ENCODE measurements at places on chromosomes 4 and X.

- no peak for DNase-seq
Measured at GRCh38 chr4:55637272-55637820, 1.2 kb upstream of the NMU start.

DNA sequence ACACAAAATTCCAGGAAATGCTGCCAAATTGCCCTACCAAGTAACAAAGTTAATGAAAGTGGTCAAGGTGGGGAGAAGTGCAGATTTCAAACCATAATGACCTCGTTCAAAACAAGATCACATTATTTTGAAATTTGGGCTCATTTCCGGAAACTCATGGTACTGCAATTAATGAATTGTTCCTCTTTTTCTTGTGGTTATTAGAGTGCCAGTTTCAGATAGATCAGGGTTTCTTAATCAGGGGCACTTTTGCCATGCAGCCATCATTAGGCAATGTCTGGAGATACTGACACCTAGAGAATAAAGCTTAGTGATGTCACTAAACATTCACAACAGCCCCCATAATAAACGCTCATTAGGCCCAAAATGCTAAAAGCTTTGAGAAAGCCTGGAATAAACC lies 381.5 kb upstream of the GALNT7 start:
- DNase-seq, result no peak

DNA sequence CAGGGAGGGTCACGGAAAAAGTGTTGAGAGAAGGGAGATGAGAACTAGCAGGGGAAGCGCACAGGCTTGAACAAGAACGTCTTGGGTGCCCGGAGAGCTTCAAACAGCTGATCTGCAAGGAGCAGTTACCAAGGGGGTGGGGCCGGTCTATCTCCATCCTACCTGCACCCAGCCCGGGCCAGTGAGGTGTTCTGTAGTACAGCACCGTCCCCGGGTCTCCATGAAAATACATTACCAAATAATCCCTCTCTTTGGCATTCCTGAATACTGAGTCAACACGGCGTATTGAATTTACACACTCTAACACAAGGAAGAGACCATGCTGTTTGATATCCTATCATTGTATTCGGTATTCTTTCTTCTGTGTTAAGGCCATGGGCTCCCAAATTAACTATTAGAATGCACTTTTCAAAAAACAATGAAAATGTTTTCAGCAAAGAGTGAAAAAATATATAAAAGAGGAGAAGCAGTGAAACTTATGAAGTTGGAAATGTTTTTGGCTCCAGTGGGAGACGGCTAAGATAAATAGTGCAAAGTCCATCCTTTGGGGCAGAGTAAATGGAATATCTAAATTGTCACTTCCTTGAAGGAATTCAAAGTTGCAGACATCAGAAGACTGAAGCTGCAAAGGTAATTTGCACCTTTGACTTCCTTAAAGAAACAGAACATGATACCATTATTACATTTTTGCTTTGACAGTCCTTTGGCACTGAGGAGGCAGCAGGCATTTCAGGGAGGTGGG lies 90.3 kb downstream of the DHRSX start:
- DNase-seq, result no peak

- DNase-seq, result no peak
Measured at GRCh38 chrX:44723426-44723825, 120.4 kb upstream of the DUSP21 start.

DNA sequence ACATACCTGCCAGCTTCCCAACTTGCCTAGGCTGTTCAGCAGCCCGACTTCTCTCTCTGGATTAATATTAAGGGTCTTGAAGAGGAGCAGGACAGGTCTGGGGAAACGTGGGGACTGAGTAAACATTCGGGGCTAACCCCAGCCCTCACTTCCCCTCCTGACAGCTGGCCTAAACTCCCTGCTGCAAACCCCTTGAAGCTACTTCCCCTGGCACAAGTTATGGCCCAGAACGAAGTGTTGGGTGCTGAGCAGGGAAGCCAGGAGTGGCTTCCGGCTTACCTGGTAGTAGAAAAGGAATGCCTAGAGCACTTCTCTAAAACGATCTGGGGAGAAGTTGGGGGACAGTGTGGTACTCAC lies 200.0 kb downstream of the BCOR start:
- no peak for DNase-seq

GRCh38 chr4:36665985-36666527 lies 384.6 kb downstream of the DTHD1 start:
- DNase-seq, result no peak

- DNase-seq, result no peak
Measured at GRCh38 chr4:105022811-105023667, 123.6 kb upstream of the TET2 start.

DNA sequence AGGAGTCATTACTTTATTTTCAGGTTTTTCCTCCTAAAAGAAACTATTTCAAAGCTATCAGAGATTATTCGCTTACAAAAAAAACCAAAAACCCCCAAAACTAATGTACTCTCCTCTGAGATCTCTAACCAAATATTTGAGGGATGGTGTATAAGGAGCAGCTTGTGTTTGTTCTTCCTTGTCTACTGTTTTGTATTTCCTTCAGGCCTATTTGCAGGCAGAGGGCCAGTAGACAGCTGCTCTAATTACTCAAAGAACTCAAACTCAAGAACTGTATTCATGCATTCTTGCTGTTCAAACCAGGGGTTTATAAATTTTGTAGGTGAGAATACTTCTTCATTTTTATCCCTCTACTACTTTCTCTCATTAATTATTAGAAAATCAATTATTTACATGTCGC lies 51.3 kb downstream of the SH3RF1 start:
- DNase-seq, result no peak

DNA sequence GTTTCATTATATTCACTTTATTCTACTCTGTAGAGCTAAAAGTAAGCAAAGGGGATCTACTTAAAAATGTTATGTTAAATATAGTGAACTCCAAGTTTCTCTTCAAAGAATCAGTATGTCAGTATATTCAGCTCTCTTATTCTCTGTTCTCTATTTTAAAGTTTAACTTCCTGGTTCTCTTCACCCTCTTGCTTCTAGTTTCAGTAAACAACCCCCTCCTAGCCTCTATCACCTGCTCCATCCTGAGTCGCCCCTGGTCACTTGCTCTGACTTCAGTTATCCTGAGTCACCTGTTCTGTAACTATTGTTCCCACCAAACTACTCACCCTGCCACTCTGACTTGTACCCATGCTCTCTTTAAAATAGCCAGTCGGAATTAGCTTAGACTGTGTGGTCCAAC lies 180.9 kb upstream of the AADAT start:
- no peak for DNase-seq
